T-helper 9 cell (primary cell): ENCODE measurements at places on chromosomes 2 and 18.

- no peak for DNase-seq
These were observed 269.6 kb downstream of the CDH20 start for GRCh38 chr18:61602836-61603235.

GRCh38 chr2:159902722-159903121 lies 104.7 kb upstream of the CD302 start:
- no peak for DNase-seq

GRCh38 chr18:77254711-77255405 lies 5.2 kb downstream of the GALR1 start:
- DNase-seq: no peak

- peak; percentile 55 for DNase-seq
These were observed 67.2 kb downstream of the MBP start for GRCh38 chr18:77065221-77065981.

GRCh38 chr2:236826606-236827156 lies 257.1 kb downstream of the ACKR3 start:
- DNase-seq: no peak

DNA sequence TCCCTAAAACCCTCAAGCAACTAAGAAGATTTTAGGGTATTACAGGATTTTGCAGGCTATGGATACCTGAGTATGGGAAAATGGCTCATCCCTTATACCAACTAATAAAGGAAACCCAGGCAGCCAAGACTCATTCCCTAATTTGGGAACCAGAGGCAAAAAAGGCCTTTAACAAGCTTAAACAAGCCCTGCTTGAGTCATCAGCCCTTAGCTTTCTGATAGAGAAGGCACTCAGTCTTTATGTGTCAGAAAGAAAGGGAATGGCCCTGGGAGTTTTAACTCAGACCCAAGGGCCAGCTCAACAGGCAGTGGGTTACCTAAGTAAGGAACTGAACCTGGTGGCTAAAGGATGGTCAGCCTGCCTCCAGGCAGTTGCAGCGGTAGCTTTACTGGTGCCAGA lies 96.9 kb upstream of the RMP24 start:
- DNase-seq: no peak

DNA sequence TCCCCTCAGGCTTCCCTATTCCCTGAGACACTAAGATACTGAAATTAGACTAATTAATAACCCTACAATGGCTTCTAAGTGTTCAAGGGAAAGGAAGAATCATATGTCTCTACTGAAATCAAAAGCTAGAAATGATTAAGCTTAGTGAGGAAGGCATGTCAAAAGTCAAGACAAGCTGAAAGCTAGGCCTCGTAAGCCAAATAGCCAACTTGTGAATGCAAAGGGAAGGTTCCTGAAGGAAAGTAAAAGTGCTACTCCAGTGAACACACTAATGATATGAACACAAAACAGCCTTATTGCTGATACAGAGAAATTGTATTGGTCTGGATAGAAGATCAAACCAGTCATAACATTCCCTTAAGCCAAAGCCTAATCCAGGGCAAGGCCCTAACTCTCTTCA lies 10.0 kb downstream of the ZC3H8 start:
- DNase-seq: no peak

- no peak for DNase-seq
These were observed 318.7 kb downstream of the GBX2 start for GRCh38 chr2:235849489-235849888.

- no peak for DNase-seq
These were observed 128.8 kb upstream of the MSH6 start for GRCh38 chr2:47653902-47654789.

DNA sequence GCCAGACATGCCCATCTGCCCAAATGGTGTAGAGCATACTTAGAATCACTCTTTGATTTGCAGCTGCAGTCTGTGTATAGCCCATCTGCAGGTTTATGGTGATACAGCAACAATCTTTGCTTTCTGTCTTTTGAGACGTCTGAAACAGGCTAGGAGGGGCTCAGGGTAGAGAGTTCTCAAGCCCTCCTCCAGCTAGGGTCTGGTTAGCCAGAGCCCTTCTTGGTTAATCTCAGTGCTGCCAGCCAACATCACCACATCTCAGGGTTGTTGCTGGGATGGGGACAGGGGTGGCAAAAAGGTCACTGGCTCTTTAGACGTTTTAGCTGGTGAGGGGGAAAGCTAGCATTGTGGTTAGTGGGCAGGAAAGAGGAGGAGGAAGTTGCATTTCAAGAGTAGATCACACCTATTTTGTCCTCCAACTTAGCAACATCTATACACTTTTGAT lies 136.6 kb upstream of the ACAA2 start:
- DNase-seq: no peak

DNA sequence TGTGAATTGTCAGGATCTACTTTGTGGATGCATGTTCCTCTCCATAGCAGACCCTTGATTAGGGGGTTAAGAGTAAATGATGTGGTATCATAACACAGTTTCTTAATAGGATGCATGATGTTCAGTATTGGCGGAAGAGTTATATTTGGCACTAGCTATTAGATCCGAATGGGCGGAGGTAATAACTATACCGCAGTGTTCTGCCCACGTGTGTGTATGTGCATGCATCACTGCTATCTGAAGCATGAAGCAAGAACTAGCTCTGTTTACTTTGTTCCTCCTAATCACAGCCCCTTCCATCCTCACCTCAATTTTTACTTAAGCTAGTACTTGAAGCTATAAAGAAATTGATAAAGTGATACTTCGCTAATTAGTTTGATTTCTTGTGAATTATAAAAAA lies 159.6 kb upstream of the NOSTRIN start:
- DNase-seq: no peak

- DNase-seq: no peak
These were observed 166.9 kb downstream of the SNTG2 start for GRCh38 chr2:1117569-1117968.

DNA sequence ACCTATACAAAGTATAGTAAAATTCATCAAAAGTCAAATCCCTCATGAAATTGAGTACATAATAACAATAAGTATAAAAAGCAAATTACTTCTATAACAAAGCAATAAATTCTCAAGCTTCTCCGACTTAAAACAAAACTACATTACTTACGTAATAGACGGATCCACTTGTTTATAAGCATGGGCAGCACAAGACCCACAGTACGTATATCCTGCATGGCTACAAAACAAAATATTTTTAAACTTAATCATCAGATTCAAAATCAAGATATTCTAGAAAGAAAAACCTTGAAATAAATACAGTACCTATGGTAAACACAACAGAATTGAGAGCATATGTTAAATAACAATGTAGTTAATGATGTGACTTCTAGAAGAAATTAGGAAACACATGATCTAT lies 78.9 kb downstream of the MEMO1 start:
- no peak for DNase-seq

DNA sequence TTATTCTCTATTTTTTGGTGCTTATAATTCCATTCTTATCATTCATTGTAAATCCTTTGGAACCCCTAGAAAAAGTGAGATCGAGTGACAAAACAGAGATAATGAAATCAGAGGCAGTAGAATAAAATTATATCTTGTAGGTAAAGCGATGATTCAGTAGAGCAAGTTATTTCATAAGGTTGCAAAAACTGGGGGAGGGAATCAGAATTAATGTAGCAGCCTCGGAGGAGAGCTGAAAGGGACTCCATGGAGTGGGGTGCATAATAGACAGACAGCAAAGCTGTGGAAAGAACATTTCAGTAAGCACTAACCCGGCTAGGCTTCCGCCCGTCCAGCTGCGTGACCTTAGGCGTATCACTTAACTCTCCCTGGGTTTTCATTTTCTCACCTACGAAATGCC lies 289.7 kb downstream of the EN1 start:
- DNase-seq: no peak

GRCh38 chr18:55477860-55478581 lies 110.0 kb downstream of the TCF4 start:
- DNase-seq: no peak

DNA sequence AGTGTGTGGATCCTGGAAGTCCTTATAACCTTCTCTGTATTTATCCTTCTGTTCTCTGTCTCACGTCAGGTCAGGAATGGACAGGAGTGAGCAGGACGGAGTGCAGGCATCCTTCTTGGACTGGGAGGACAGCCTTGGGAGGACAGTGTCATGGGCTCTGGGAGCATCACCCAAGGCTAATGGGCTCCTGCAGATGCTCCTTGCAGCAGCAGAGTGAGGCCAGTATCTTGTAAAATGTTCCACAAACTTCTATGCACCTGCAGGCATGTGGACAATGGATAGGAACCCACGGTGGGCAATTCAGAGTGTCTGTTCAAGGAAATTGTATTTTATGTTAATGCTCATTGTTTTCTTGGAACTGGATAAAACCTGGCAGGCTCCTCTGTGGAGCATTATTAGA lies 176.2 kb downstream of the RNF144A start:
- DNase-seq: no peak

DNA sequence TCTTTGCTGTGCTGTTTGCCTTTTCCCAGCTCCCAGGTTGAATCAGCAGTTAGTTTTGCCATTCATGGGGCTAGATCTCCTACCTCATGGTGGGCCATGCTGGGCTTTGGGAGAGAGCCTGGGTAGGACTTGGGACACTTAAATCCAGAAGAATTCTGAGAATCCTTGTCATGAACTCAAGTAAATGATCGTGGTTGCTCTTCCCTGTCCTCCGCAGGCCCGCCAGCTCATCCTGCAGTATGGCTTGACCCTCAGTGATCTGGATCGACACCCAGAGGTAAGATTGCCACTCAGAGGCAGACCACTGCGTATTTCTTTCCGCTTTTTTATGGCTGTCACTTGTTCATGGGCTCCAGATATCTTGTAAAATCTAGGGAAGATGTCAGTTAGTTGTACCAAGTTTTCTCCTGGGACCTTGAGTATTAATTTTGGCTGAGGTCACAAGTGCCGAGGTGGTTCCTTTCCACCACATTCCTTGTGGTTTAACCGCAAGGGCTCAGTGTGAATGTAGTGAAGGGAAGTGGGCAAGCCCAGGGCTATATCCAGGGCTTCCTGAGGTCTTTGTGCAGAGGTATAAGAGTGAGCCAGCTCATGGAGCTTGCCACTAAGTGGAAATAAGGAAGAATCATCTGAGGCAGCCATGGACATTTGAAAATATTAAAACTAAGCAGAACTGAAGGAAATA lies 37.7 kb downstream of the RPIA start:
- no peak for DNase-seq

DNA sequence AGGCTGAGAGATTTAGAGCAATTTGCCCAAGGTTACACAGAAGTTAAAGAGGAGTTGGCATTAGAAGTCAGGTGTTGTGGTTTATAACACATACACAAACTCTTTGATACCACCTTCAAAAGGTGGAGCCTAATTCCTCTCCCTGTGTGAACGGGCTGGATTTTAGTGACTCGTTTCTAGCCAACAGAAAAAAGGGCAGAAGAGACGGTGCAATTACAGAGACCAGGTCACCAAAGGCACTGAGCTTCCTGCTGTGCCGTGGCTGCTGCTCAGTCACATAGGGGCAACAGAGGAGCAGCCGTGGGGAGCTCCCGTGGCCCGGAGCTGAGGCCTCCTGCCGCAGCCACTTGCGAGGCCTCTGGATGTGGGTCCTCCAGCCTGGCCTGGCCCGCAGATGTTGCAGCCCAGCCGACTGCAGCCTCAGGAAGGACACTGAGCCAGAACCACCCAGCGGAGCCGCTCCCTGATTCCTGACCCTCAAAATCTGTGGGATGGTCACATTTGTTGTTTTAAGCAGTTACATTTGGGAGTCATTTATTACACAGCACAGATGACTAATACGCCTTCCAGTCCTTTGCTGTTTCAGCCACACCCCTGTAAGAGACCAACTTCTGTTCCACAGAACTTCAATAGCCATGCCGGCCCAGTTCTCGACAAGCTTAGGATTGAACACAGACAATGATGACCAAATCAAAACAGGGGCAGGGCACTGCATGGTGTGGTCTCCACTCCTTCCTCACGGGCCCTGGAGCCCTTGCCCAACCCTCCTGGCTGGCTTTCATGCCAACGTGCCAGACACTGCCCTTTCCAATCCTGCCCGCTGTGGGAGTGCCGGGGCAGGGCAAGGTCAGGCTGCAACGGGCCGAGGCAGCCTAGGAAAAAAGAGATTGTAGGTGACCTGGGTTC lies 17.1 kb downstream of the EDAR start:
- DNase-seq: no peak
